ENCODE measurements at places on chromosomes 4 and X.

- H3K4me3 ChIP-seq = no peak overlapping the region
- H3K4me1 ChIP-seq = peaks cover 3% of the 10 kb centered on the region
- no peaks in the 10 kb centered on the region for H3K27me3 ChIP-seq
These were observed 11.2 kb upstream of the ADD1 start for GRCh38 chr4:2832309-2832980.

- H3K4me1 ChIP-seq = no peaks in the 10 kb centered on the region
- DNase-seq = no peak
- H3K27ac ChIP-seq = no peak overlapping the region
- H3K4me3 ChIP-seq = no peak overlapping the region
- H3K36me3 ChIP-seq = no peaks in the 10 kb centered on the region
These were observed 182.1 kb upstream of the TET2 start for GRCh38 chr4:104964410-104965175.

- H3K27me3 ChIP-seq = no peaks in the 10 kb centered on the region
- H3K36me3 ChIP-seq = no peaks in the 10 kb centered on the region
- H3K4me1 ChIP-seq = no peaks in the 10 kb centered on the region
- no peak for DNase-seq
- H3K4me3 ChIP-seq = no peak overlapping the region
- H3K27ac ChIP-seq = no peak overlapping the region
These were observed 63.9 kb downstream of the USP26 start for GRCh38 chrX:133033010-133033409.

GRCh38 chrX:152929898-152930297, 32.0 kb downstream of the ZNF185 start:
- H3K36me3 ChIP-seq = no peaks in the 10 kb centered on the region
- no peak overlapping the region for H3K27ac ChIP-seq
- no peak for DNase-seq

- no peak for DNase-seq
- no peaks in the 10 kb centered on the region for H3K27me3 ChIP-seq
- H3K4me3 ChIP-seq = no peak overlapping the region
- H3K4me1 ChIP-seq = no peaks in the 10 kb centered on the region
- H3K36me3 ChIP-seq = no peaks in the 10 kb centered on the region
These were observed 48.5 kb downstream of the APOOL start for GRCh38 chrX:85052205-85052604.
